ENCODE measurements at places on chromosomes 3 and 15. TPM values are rescaled to one million over a fixed set of nuclear protein-coding genes. Genes with fewer than 3 reads are reported as not detected.

The SAMMSON gene
- total RNA-seq: not detected

The HHLA2 gene
- not detected for total RNA-seq

- no peak for DNase-seq
Observed at GRCh38 chr15:86802244-86802643, 722.6 kb downstream of the AGBL1 start.

GRCh38 chr3:57852896-57853295 lies 96.8 kb downstream of the SLMAP start:
- DNase-seq: no peak

DNA sequence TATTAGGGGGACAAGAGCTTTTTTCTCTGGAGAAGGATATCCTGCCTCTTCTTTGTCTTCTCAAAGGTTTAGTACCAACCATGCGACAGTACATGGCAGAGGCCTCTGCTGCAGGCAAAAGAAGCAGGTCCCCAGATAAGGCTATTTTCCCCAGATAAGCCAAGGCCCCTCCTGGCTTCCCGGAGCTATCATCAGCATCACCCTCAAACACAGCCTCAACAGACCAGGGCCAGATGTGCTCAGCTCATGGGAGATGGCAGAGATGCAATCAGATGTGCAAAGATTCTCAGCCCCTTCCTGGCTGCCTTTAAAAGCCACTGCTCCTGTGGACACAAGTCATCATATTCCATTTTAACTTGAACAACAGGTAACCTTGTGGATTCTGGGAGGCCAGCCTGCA lies 49.0 kb downstream of the NTRK3 start:
- no peak for DNase-seq

Data from kidney epithelial cell (primary cell).